ENCODE measurements at places on chromosomes 13 and 19.
A peak's percentile ranks its signal among the peaks of the same experiment; 100 is the strongest.

GRCh38 chr13:98239162-98240076 lies 62.4 kb upstream of the RNF113B start:
- DNase-seq, result peak; percentile 19

DNA sequence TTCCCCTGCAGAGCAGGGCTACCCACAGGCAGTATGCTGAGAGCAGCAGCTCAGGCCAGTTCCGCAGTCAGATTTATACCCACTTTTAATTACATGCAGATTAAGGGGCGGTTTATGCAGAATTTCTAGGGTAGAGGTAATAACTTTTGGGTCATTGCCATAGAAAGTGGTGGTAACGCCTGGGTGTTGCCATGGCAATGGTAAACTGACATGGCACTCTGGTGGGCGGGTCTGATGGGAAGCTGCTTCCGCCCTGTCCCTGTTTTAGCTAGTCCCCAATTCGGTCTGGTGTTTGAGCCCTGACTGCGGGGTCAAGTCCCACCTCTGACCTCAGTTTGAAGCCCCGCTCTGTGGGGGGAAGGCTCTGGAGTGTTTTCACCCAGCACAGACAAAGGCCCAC lies 141.1 kb upstream of the VSTM2B start:
- DNase-seq, result no peak

- DNase-seq, result no peak
These were observed 12.3 kb upstream of the KATNAL1 start for GRCh38 chr13:30319655-30320054.

GRCh38 chr13:52695856-52696255 lies 43.2 kb downstream of the SUGT1 start:
- DNase-seq, result no peak

GRCh38 chr13:31282741-31283455 lies 83.1 kb downstream of the B3GLCT start:
- no peak for DNase-seq

- DNase-seq, result no peak
These were observed 249.4 kb downstream of the SLITRK6 start for GRCh38 chr13:85549819-85550218.

DNA sequence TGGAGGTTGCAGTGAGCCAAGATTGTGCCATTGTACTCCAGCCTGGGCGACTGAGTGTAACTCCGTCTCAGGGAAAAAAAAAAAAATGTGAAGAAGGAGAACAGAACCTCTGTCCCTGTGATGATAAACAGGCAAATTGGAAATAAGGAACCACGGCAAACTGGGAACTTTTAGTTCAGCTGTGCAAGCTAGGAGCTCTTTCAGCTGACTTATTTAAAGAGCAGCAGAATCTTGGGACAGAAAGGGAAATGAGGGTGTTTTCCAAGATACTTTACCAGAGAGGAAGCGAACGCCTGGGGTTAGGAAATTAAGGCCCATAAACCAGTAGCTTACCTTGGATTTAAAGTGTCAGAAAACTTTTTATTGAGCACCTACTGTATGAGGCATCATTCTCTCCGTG lies 3.0 kb upstream of the UPF1 start:
- DNase-seq, result no peak

DNA sequence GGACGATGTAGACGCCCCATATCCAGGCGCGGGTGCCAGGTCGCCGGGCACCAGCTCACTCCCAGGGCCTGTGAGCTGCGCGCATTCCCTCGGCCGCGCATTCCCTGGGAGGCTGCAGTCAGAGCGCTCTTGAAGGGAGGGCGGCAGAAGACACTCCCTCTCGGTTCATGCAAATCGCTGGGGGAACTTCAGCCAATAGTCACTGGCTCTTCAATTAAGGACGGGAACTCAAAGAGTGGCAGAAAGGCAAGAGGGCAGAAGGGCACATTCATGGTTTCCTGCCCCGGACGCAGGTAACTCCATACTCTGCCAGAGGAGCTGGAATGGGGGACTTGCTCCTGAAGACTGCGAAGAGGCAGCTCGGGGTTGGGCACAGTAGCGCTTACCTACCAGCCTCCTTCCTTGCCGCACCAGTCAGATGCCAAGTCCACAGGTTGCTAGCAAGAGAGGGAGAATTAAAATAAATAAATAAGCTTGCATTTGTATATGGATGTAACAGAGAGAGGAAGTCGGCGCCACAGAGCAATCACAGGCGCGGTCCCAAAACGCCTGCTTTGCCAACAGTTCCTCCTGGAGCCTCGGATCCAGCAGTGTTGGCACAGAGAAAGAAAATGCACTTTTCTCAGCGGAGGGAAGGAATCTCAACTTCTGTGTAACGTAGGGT lies 459 bp downstream of the PCDH20 start:
- DNase-seq, result peak; percentile 29

- DNase-seq, result no peak
These were observed 136.5 kb downstream of the RAP2A start for GRCh38 chr13:97570442-97570841.

DNA sequence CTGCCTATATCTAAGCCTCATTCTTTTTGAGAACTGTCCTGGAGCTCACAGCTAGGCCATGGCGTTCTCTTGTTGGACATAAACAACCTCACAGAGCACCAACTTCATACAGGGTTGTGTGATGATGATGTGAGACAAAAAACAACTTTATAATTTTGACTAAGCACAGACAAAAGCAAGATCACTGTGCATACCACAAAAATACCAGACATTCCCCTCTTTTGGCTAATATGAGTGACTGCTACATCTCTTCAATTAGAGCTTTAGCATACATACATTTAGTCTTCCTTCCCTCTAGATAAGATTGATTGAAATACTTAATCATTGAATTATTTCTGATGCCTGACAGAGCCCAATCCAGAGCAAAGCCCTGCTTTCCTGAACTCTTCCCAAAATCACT lies 8.3 kb downstream of the MAB21L1 start:
- DNase-seq, result no peak

DNA sequence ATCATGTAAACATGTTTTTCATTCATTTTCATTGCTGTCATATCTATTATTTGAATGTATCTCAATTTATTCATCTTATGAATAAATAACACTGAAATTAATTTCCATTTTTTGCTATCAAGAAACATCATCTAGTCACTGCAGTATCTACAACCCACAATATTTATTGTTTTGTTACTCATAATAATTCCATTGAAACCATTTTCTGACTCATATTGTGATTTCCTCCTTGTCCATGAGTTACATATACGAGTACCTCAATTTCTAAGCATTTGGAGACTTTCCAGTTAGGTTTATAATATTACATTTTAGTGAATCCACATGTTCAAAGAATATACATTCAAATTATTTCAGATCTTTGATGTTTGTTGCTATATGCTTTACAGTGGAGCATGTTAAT lies 1524.0 kb downstream of the SLITRK1 start:
- no peak for DNase-seq

DNA sequence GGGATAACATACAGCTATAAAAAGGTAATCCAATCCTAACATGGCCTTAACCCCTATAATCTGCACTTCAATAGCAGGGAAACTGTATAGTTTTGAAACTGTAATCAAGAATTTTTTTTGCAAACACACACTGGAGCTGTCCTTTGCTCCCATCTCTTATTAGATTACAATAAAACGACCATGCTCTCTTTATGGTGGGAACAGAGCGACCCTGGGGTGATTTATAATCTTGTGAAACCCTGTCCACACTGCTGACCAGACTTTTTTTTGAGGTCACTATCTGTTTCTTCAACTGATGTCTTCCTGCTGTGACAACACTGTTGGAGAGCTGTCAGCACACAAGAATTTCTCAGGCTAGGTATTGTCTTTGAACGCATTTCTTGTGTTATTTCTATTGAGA lies 35.3 kb downstream of the DACH1 start:
- DNase-seq, result no peak

DNA sequence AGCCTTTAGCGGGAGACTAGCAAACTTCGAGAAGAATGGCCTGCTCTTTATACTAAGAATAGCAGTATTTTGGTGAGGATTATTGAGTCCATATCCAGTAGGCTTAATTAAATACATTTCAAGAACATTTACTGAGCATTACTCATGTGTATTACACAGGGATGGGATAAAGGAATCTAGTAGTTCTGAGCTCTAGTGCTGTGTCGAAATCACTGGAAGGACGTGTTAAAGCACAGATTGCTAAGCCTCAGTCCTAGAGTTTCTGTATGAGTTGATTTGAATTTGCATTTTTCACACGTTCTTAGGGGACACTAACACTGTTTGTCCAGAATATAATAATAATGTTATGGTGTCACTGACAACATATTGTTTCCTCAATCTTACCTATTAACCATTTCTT lies 9.0 kb downstream of the ZNF302 start:
- DNase-seq, result no peak

DNA sequence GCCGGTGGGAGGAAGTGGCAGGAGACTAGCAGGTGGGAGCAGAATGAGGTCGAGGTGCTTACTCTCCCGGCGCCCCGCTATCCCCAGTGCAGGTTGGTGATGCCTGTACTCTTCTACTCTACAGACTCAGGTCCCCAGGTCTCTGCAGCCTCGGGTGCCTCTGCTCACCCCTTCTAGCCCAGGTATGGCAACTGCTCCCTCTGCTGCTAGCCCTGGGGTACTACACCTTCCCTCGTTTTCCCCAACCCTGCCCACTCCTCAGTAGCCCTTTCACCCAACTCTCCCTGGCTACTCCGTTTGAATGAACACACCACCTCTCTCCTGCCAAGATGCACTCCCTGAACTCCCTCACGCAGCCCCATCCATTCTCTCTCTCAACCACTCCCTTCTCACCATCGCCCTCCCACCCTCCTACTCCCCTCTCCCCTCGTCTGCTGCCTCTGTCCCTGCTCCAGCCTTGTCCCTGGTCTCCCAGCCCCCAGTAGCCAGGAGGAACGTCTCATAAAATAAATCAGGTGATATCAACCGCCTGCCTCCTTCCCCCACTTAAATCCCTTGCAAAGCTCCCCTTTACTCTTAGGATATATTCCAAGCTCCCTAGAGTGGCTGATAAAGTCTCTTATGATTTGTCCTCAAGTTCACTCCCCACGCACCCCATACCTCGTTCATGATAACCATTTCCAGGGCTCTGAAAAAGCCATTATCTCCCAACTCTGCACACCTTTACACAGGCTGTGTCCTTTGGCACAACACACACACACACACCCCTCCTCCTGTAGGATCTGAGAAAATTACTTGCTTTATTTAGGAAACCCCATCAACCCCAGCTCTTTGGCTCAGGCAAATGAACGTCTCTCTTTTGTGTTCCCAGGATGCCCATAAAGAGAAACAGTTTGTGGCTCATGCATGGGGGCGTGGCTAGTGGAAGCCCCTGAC lies 8.2 kb upstream of the MEIS3 start:
- peak; percentile 47 for DNase-seq

- DNase-seq, result no peak
These were observed 29.5 kb upstream of the RBM26 start for GRCh38 chr13:79435561-79435990.

DNA sequence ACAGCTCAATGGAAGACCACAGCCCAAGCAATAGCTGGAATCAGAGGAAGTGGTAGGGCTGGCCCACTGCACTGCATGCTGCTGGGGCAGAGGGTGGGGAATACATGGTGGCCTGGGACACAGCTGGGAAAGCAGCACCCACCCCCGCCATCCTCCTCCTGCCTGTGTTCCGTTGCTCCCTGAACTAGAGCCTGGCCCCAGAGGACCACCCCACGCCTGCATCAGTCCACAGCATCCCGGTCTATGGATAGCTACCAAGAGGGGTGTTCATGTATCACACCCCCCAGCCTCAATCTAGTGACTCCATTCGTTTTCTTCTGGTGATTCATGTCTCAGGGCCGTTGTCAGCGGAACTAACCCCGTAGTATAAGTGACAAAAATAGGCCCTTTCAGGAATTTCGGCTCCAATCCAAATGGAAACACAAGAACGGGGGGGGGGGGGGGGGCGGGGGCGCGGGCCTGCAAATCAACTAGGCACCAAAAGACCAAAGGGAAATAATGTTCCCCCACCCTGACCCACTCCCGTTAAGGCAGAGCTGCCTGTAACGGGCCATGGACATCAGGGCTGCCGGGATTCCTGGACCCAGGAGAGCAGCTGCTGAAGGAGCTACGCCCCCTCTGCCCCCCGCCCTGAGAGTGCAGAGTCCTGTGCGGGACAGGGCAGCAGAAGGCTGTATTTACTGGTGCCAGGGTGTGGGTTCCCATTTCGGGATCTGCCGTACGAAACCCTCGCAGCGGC lies 18.9 kb upstream of the EPHX3 start:
- no peak for DNase-seq

DNA sequence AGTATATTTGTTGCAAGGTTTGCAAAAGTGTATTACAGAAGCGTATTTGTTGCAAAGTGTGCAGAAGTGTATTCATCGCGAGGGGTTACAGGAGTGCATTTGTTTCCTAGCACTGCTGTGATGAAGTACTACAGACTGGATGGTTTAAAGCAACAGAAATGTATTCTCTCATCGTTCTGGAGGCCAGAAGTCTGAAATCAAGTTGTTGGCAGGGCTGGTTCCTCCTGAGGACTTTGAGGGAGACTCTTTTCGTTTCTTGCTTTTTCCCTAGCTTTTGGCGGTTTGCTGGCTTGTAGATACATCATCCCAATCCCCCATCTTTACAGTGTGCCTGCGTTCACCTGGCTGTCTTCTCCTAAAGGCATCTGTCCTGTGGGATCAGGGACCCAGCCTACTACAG lies 127.9 kb upstream of the USP29 start:
- no peak for DNase-seq

- no peak for DNase-seq
These were observed 18.6 kb downstream of the C19orf81 start for GRCh38 chr19:50667759-50668231.

DNA sequence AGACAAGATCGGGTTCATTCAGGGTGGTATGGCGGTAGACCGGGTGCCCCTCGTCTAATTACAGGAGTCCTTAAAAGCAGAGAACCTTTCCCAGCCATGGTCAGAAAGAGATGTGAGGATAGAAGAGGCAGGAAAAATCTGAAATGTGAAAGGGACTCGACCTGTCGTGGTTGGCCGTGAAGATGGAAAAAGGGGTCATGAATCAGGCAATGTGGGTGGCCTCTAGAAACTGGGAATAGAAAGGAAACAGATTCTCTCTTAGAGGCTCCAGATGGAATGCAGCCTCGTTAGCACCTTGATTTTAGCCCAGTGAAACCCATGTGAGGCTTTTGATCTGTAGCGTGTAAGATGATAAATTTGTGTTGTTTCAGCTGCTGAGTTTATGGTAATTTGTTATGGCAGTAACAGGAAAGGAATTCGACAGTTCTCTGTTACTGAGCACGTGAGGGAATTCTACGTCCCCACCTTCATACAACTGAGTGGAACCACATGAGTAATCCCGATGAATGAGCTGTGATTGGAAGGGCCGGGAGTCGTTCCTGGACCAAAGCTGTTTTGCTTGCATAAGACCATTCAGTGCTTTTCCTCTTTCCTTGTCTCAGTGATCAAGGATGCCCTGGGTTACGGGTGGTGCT lies 11.0 kb upstream of the CA11 start:
- no peak for DNase-seq

GRCh38 chr13:111639196-111639705 lies 318.8 kb downstream of the TEX29 start:
- no peak for DNase-seq

- no peak for DNase-seq
These were observed 1.7 kb downstream of the ETFB start for GRCh38 chr19:51364200-51365106.

- DNase-seq, result no peak
These were observed 11.0 kb downstream of the MEIS3 start for GRCh38 chr19:47408156-47408938.

Data from NCI-H2171 (cell line).